ENCODE measurements at places on chromosomes 1 and 21. TPM values are rescaled to one million over a fixed set of nuclear protein-coding genes. Genes with fewer than 3 reads are reported as not detected.
A peak's percentile ranks its signal among the peaks of the same experiment; 100 is the strongest.

DNA sequence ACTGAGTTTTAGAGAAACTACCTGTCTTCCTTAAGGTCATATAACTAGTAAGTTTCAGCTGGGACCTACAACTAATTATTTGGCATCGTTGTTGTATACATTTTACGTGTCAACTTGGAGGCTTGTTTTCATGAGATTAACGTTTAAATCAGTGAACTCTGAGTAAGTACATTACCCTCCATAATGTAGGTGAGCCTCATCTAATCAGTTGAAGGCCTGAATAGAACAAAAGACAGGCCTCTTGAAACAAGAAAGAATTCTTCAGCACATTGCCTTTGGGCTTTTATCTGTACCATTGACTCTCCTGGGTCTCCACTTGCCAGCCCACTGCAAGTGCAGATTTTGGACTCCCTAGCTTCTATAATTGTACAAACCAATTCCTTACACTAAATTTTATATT, 364.6 kb downstream of the ADGRL2 start:
- H3K4me3 ChIP-seq: no peak overlapping the region
- DNase-seq: no peak

GRCh38 chr1:156858555-156858956, 361 bp downstream of the INSRR start:
- peaks cover 11% of the 10 kb centered on the region for H3K27me3 ChIP-seq
- H3K27ac ChIP-seq: no peak overlapping the region
- H3K4me3 ChIP-seq: no peak overlapping the region
- DNase-seq: no peak
- H3K4me1 ChIP-seq: peaks cover 2% of the 10 kb centered on the region

- no peak overlapping the region for H3K4me3 ChIP-seq
- DNase-seq: no peak
- no peaks in the 10 kb centered on the region for H3K27me3 ChIP-seq
- no peaks in the 10 kb centered on the region for H3K36me3 ChIP-seq
- H3K4me1 ChIP-seq: peaks cover 3% of the 10 kb centered on the region
Measured at GRCh38 chr1:3360646-3361257, 93.7 kb upstream of the ARHGEF16 start.

DNA sequence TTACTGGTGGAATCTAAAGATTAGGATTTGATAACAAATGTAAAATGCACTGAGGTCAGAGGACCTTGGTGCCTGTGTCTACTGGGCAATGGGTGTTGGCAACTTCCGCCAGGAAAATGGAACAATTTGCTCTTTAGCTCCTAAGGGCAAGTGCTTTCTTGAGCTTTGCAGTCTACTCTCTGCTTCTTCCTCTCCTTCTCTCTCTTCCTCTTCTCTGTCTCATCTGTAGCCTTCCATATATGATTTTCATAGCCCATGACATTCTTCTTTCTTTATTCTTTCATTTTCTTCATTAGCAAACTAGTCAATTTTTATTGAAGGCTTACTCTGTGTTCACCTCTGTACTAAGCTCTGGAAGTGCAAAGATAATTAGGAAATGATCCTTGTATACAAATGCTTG, 35.5 kb downstream of the OVGP1 start:
- H3K27ac ChIP-seq: no peak overlapping the region
- no peaks in the 10 kb centered on the region for H3K36me3 ChIP-seq
- no peaks in the 10 kb centered on the region for H3K4me1 ChIP-seq
- peaks cover 3% of the 10 kb centered on the region for H3K27me3 ChIP-seq
- DNase-seq: no peak

DNA sequence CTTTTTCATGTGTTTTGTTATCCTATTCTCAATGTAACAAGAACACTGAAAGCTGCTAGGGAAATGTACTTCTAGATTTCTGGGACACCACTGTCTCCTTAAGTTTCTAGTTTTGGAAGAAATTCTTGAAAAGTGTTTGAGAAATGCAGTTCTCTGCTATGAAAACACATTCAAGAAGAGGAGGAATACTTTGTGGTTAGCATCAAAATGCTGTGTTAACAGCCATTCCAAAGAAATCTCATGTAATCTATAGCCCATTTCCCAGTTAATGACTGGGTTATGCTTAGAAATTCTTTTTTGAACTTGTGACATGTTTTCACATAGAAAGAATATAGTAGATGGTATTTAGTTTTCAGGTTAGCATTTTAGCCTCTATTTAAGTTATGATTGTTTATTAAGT, 6.0 kb downstream of the RAVER2 start:
- no peak overlapping the region for H3K27ac ChIP-seq
- peaks cover 10% of the 10 kb centered on the region for H3K36me3 ChIP-seq
- no peak overlapping the region for H3K4me3 ChIP-seq
- DNase-seq: no peak
- H3K27me3 ChIP-seq: no peaks in the 10 kb centered on the region
- peaks cover 3% of the 10 kb centered on the region for H3K4me1 ChIP-seq

DNA sequence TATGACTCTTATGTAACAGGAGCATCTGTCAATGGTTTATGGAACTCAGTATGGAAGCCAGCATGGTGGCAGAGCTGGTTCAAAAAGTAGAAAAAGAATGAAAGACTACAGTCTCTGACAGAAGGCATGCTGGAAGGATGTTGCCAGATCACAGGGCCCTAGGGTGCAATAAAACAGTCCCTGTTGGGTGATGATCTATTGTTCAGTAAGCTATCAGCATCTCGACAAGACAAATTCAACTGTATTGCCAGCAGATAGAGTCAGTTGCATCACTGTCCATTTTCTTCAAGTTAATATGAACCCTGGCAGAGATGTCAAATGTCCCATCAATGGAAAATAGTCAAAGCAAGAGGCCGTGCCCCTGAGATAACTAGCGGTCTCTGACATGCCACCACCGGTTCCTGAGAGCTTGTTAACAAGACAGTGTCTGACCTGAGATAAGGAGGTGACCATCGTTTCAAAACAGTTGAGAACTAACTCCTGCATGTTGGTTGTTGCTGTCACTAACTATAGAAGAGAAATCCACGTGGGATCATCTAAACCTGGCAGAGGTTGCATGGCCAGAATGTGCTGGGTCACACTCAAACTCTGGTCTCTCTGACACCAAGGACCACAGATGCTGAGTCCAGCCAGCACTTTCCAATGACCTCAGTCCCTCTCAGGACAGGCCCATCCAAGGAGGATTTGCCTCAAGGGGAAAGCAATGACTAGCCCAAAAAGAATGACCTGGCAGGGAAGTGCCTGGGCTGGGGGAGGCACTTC, 125.9 kb downstream of the RIPK4 start:
- no peaks in the 10 kb centered on the region for H3K36me3 ChIP-seq
- DNase-seq: no peak
- no peak overlapping the region for H3K27ac ChIP-seq
- H3K27me3 ChIP-seq: no peaks in the 10 kb centered on the region

- DNase-seq: peak; percentile 56
- H3K27ac ChIP-seq: no peak overlapping the region
- H3K36me3 ChIP-seq: no peaks in the 10 kb centered on the region
- H3K4me3 ChIP-seq: no peak overlapping the region
- peaks cover 3% of the 10 kb centered on the region for H3K4me1 ChIP-seq
Measured at GRCh38 chr1:92536980-92537884, 50.5 kb upstream of the GFI1 start.

- no peak overlapping the region for H3K4me3 ChIP-seq
- DNase-seq: no peak
- H3K27ac ChIP-seq: no peak overlapping the region
- H3K36me3 ChIP-seq: no peaks in the 10 kb centered on the region
- peaks cover 2% of the 10 kb centered on the region for H3K27me3 ChIP-seq
Measured at GRCh38 chr1:156376146-156376545, 7.1 kb downstream of the RHBG start.

GRCh38 chr1:224433701-224434672, 610 bp downstream of the WDR26 start:
- H3K4me3 ChIP-seq: peak overlapping the region; percentile 74
- H3K27me3 ChIP-seq: no peaks in the 10 kb centered on the region
- peak overlapping the region; percentile 87 for H3K27ac ChIP-seq
- peaks cover 1% of the 10 kb centered on the region for H3K36me3 ChIP-seq

DNA sequence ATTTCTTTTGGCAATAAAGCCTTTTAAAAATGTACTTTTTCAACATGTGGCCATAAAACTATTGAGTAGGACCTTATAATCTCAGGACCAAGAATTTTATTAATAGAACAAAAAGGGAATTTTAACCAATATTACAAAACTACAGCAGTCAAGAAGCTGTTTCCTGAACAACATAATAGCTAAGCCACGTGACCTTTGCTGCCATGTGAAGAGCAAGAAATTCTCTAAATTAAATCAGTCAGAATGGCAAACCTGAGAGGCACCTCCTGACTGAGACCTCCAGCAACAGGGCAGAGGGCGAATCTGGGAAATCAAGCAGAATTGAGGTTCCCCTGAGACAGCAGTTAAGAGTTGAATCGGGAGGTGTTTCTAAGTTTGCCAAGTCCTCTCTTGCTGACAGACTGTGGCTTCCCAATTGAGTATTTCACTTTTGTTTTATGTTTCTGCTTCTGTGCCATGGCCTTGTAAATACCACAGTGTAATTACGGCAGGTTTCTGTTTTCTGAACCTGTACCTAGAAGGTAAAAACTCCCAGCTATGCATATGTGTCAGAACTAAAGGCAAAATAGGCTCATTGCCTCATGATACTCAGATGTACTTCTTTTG, 358.4 kb downstream of the NTNG1 start:
- H3K27ac ChIP-seq: no peak overlapping the region
- no peak for DNase-seq
- H3K27me3 ChIP-seq: no peaks in the 10 kb centered on the region

GRCh38 chr21:45966791-45967394, 14.7 kb upstream of the COL6A1 start:
- DNase-seq: no peak
- no peaks in the 10 kb centered on the region for H3K36me3 ChIP-seq
- H3K27ac ChIP-seq: no peak overlapping the region
- peaks cover 8% of the 10 kb centered on the region for H3K4me1 ChIP-seq

DNA sequence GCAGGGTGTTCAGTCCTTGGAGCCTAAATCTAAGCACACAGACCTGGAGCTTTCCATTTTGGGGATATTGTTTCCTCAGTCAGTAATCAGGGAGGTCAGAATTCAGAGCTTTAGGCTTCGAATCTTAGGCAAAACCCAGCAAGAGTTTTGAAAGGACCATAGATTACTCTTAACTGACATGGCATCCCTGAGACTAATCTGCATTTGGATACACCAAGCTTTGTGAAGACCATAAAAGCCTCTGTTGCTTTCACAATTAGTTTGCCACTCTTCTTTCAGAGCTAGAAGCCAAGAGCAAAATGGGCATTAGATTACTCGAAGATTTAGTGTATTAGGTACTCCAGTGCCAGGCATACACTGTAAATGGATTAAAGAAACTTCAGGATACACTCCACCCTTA, 131.8 kb upstream of the GREM2 start:
- no peak overlapping the region for H3K4me3 ChIP-seq
- no peak overlapping the region for H3K27ac ChIP-seq

DNA sequence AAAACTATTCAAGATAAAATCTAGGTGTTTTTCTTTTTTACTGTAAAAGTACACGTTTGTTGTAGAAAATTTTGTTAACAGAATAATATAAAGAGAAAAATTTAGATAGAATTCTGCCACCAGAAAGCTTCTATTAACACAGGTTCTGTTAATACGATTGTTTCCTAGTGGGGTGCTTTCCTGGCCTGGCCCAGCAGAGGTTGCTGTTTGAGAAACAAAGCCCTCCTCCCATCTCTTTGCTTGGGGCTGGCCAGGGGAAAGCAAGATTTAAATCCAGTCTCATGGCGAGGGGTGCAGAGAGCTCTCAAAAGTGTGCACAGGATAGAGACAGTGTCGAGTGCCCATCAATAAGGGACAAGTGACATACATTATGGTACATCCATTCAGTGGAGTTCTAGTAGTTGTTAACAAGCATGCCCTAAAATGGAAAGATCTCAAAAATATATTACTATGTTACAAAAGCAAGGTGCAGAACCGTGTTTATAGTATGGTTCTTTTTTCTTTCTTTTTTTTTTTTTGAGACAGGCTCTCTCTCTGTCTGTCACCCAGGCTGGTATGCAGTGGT, 14.6 kb upstream of the ACBD3 start:
- H3K27ac ChIP-seq: no peak overlapping the region
- no peaks in the 10 kb centered on the region for H3K4me1 ChIP-seq
- no peaks in the 10 kb centered on the region for H3K27me3 ChIP-seq

- no peaks in the 10 kb centered on the region for H3K27me3 ChIP-seq
- H3K36me3 ChIP-seq: no peaks in the 10 kb centered on the region
- no peak overlapping the region for H3K27ac ChIP-seq
- peaks cover 26% of the 10 kb centered on the region for H3K4me1 ChIP-seq
- H3K4me3 ChIP-seq: no peak overlapping the region
Measured at GRCh38 chr1:109256971-109257681, 7.8 kb downstream of the CELSR2 start.

DNA sequence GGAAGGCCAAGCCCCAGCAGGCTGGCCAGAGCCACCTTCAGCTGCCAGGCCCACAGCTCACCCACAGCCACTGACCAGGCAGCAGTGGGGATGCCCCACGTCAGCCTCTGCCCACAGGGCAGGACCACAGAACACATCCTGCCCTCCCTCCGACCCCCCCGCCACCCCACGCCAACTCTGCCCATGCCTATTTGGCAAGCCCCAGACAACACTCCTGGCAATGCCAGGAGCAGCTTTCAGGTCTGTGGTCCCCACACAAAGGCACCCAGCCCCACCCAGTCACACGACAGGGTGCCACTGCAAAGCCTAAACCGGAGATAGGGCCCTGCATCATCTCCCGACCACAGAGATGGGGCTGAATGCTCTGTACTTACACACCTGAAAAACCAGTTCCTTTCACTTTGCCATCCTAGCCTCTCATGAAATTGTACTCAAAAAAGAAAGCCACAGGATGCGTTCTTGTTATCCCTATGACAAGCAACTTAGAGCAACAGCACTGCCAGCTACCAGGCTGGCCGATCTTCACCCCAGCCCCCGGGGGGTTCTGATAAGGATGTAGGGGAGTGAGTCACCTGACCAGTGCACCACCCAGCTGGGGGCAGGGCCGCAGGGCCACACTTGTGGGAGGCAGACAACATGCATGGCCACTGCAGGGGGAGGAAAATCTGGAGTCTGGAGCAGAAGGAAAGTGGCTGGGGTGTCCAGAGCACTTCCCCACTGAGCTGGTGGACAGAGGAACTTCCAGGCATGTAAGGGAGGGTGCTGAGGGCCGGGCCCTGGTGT, 36.2 kb downstream of the UBE2G2 start:
- H3K27ac ChIP-seq: no peak overlapping the region
- H3K27me3 ChIP-seq: no peaks in the 10 kb centered on the region
- H3K4me1 ChIP-seq: no peaks in the 10 kb centered on the region
- H3K4me3 ChIP-seq: no peak overlapping the region
- DNase-seq: peak; percentile 21

DNA sequence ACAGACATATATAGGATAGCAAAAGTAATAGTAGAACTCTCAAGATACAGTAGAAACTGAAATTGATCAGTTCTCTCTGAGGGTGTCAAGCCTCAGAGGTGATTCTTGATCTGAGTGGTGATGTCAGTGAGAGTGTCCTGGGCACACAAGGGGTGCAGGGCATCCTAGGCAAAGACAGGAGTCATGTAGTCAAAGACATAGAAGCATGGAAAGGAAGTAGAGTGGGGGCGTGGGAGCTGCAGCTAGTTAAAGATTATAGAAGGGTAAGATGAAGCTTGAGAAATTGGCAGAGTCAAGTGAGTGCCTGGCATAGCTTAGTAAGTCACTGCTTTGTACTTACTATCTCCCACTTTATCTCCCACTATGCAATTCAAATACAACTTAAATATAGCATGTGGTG, 22.8 kb downstream of the CDC7 start:
- no peaks in the 10 kb centered on the region for H3K36me3 ChIP-seq
- DNase-seq: no peak
- H3K27me3 ChIP-seq: no peaks in the 10 kb centered on the region
- H3K4me1 ChIP-seq: no peaks in the 10 kb centered on the region
- H3K27ac ChIP-seq: no peak overlapping the region
- no peak overlapping the region for H3K4me3 ChIP-seq

ELAVL4 gene
- not detected for polyA plus RNA-seq

OR2T29 gene
- polyA plus RNA-seq: not detected

PLA2G2D gene
- 0.41 TPM for polyA plus RNA-seq

KCNJ9 gene
- polyA plus RNA-seq: 0.04 TPM

LRRC71 gene
- not detected for polyA plus RNA-seq

BEND5 gene
- polyA plus RNA-seq: 4.7 TPM

FABP3 gene
- 16.4 TPM for polyA plus RNA-seq

SLC44A5 gene
- polyA plus RNA-seq: 1.4 TPM

SYNC gene
- polyA plus RNA-seq: 1.0 TPM

All from small intestine (tissue), 16 donors.